Kasumi-1 (cell line): ENCODE measurements at places on chromosomes 7 and 10.
A peak's percentile ranks its signal among the peaks of the same experiment; 100 is the strongest.

- DNase-seq = peak; percentile 92
These were observed 74.3 kb upstream of the ASAH2 start for GRCh38 chr10:50325449-50326171.

DNA sequence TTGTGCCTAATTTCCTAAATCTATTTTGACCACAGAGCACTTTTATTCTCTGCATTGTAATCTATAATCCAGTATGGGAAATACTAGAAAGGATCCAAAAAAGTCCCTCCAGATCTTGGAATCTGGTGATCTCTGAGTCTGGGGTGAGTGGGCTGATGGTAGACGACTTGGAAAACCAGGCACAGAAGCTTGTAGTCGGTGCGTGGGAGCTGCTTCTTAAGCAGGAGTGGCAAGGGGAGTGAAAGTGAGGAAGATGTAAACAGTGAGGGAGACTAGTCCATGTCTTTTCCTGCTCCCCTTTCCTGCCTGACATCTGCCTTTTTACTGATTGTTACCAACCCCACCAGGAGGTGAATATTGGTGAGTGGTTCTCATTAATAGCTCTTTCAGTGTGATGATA lies 6.8 kb downstream of the AUTS2 start:
- no peak for DNase-seq

- no peak for DNase-seq
These were observed 137.4 kb downstream of the MDFIC start for GRCh38 chr7:115059321-115059720.

GRCh38 chr7:16169537-16169936 lies 251.8 kb downstream of the CRPPA start:
- DNase-seq = no peak

- DNase-seq = no peak
These were observed 48.2 kb downstream of the SMURF1 start for GRCh38 chr7:99095698-99096097.

- DNase-seq = no peak
These were observed 78.8 kb downstream of the INPP5A start for GRCh38 chr10:132616170-132616995.

DNA sequence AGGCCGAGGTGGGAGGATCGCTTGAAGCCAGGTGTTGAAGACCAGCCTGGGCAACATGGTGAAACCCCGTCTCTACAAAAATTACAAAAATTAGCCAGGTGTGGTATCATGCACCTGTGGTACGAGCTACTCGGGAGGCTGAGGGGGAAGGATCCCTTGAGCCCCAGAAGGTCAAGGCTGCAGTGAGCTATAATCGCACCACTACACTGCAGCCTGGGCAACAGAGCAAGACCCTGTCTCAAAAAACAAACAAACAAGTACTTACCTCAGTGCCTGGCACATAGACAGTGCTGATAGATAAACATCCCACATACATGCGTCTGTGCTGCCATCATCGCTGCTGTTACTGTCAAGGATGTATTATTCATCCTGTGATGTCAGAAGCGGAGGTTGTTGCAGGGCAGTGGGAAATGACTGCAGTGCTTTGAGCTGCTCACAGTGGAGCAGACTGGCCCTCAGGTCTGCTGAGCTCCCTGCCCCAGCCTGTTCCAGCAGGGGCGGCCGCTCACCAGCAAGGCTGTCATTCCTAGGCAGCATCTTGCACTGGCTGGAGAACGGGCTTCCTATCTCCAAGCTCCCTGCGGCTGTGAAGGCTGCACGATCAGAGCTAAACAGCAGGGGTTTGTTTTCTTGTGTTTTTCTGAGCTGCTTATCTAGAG lies 18.6 kb downstream of the FOXK1 start:
- no peak for DNase-seq

DNA sequence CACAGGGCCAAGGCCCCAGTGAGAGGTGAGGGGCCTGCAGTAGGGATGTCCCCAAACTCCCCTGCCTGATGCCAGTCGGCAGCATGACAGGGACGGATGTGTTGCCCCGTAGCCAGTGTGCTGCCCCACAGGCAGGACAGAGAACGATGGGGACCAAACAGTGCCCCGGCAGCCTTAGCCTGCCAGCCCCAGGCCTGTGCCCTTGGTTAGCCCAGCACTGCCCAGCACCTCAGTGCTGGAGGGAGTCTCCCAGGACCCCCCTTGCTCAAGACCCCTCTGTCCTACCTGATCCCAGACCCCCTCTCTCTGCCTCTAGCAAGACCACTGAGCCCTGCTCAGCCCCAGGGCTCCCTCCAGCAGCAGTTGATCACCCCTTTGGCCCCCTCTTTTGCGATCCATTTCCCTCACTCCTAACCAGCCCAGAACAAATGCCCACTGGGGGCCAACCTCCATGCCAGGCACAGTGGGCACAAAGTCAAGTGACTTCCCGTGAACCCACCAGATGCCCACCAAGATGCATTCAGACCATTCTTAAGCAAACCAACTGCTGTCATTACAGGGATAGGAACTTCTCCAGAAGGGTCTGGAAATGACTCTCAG lies 34.0 kb downstream of the OAT start:
- DNase-seq = no peak
